Right lobe of liver (tissue), 6 donors: ENCODE measurements at places on chromosomes 1 and 21. TPM values are rescaled to one million over a fixed set of nuclear protein-coding genes. Genes with fewer than 3 reads are reported as not detected.

SLC9A1 gene
- 1.7 TPM for total RNA-seq

HHIPL2 gene
- 1.6 TPM for total RNA-seq

- H3K4me1 ChIP-seq, result no peaks in the 10 kb centered on the region
Observed at GRCh38 chr1:5680600-5680999, 311.6 kb downstream of the NPHP4 start.

DMRTA2 gene
- not detected for total RNA-seq

DNA sequence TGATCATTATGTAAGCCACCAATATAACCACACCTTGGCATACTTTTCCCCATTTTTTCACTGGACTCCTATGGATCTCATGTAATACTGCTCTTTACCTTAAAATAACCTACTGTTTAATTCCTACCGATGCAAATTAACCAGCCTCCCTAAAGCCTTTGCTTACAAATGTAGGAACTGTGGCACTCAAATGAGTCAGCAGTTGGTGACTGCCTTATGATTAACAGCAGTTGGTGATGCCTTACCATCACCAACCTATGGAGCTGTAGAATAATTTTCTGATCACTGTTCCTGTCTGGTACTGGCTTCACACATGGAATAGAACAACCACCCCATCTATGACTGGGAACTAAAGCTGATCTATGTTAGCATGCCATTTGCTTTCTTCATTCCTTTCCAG, 7.8 kb upstream of the NUDT17 start:
- no peaks in the 10 kb centered on the region for H3K27me3 ChIP-seq
- peaks cover 74% of the 10 kb centered on the region for H3K36me3 ChIP-seq
- no peak overlapping the region for H3K4me3 ChIP-seq
- H3K4me1 ChIP-seq, result no peaks in the 10 kb centered on the region
- no peak for DNase-seq

GRCh38 chr1:156385534-156386031, 16.6 kb downstream of the RHBG start:
- H3K36me3 ChIP-seq, result no peaks in the 10 kb centered on the region
- no peak overlapping the region for H3K27ac ChIP-seq
- DNase-seq, result no peak
- no peaks in the 10 kb centered on the region for H3K27me3 ChIP-seq
- H3K4me3 ChIP-seq, result no peak overlapping the region
- H3K4me1 ChIP-seq, result no peaks in the 10 kb centered on the region

- DNase-seq, result peak; percentile 59
- H3K4me1 ChIP-seq, result no peaks in the 10 kb centered on the region
- H3K27ac ChIP-seq, result peak overlapping the region; percentile 80
- no peaks in the 10 kb centered on the region for H3K36me3 ChIP-seq
Observed at GRCh38 chr1:248873993-248874533, 15.2 kb upstream of the ZNF692 start.

DNA sequence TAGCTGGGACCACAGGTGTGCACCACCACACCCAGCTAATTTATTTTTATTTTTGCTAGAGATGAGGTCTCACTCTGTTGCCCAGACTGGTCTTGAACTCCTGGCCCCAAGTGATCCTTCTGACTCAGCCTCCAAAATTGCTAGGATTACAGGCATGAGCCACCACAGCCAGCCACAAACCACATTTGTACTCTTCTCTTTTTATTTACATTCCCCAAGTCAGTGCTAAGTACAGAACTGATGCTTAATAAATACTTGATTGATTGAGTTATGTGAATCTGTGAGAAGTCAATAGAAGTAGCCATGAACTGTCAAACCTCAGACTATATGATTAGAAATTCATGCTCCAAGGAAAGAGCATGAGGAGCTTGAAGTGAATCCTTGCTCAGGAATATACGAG, 48.5 kb upstream of the S1PR1 start:
- no peak overlapping the region for H3K4me3 ChIP-seq
- no peak overlapping the region for H3K27ac ChIP-seq
- DNase-seq, result no peak
- no peaks in the 10 kb centered on the region for H3K4me1 ChIP-seq
- H3K36me3 ChIP-seq, result no peaks in the 10 kb centered on the region
- H3K27me3 ChIP-seq, result no peaks in the 10 kb centered on the region

DNA sequence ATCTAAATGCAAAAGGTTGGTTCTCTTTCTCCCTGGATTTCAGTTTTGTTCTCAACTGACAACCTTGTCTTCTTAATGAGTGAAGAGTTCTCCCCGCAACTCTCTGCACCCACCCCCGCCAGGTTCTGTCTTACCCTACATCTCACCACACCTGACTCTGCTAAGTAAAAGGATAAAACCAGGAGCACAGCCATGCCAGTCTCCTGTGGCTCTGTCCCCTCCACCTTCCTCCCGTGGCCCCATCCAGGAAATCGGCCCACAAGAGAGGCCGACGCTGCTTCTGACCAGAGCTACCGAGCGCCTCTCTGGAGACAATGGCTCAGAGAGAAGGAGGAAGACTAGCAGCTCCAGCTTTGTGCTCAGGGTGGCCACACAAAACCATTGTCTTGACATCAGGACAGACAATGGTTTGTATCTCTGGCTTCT, 72.2 kb downstream of the PLEKHA6 start:
- H3K4me3 ChIP-seq, result peak overlapping the region; percentile 33
- H3K27ac ChIP-seq, result peak overlapping the region; percentile 82
- DNase-seq, result no peak
- no peaks in the 10 kb centered on the region for H3K36me3 ChIP-seq

- no peaks in the 10 kb centered on the region for H3K36me3 ChIP-seq
- no peaks in the 10 kb centered on the region for H3K27me3 ChIP-seq
- no peak for DNase-seq
- H3K4me3 ChIP-seq, result no peak overlapping the region
Observed at GRCh38 chr1:89725011-89725370, 92.1 kb downstream of the LRRC8C start.

- H3K4me1 ChIP-seq, result no peaks in the 10 kb centered on the region
- no peak overlapping the region for H3K27ac ChIP-seq
- DNase-seq, result no peak
- H3K36me3 ChIP-seq, result no peaks in the 10 kb centered on the region
- H3K27me3 ChIP-seq, result no peaks in the 10 kb centered on the region
Observed at GRCh38 chr1:171661076-171661650, 8.7 kb upstream of the MYOC start.

CD101 gene
- total RNA-seq, result 0.33 TPM

CFAP126 gene
- not detected for total RNA-seq

MYBPHL gene
- total RNA-seq, result not detected

DNA sequence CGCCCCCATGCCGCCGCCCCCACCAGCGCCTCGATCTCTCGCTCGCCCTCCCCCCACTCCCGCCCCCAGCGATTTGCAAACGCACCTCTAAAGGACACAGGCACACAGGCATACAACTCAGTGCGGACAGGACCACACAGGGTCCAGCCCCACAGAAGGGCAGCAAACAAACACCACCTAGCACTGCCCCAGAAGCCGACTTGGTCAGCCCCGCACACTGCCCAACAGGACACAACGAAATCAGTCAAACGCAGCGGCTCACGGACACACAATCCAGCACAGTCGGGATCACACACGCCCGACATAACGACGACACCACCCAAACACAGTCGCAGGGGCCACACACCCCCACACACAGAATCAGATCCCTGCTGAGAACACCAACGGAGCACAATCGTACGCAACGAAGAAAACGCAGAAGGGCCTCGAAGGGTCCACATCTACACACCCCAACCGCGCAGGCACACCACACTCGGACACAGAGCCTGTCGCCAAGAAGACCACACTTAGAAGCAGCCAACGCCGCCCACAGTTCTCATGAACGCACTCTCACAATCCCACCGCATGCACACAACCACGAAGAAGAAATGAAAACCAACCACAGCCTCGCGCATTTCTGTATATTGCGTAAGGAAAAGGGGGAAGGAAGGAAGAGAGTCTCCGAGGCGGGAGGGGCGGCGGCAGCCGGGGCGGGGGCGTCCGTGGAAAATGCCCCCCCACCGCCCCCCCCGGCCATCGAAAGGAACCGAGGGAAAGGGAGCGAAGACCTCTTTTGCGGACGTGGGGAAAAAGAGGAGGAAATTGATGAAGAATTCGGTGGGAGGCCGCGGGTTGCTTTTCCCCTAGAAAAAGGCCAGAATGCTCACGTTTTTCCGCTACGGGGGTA, 481 bp downstream of the TAL1 start:
- H3K4me3 ChIP-seq, result peak overlapping the region; percentile 27
- no peaks in the 10 kb centered on the region for H3K36me3 ChIP-seq
- no peaks in the 10 kb centered on the region for H3K4me1 ChIP-seq
- DNase-seq, result no peak
- H3K27ac ChIP-seq, result peak overlapping the region; percentile 50

DNA sequence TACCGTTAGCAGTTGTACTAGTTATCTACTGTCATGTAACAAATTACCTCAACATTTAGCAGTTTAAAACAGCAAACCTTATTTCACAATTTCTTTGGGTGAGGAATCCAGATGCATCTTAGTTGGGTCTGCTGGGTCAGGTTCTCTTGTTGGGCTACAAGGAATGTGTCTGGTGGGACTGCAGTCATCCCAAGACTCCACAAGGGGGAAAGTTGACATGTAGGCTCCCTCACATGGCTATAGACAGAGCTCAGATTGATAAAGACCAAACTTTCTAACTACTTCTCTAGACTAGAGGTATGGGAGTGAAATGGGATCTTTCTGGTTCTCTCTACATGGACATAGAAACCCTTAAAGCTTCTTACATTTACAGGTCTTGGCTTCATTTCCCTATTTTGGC, 160.9 kb downstream of the UCK2 start:
- H3K27ac ChIP-seq, result no peak overlapping the region
- H3K36me3 ChIP-seq, result no peaks in the 10 kb centered on the region
- H3K4me1 ChIP-seq, result no peaks in the 10 kb centered on the region
- H3K27me3 ChIP-seq, result no peaks in the 10 kb centered on the region
- H3K4me3 ChIP-seq, result no peak overlapping the region

DNA sequence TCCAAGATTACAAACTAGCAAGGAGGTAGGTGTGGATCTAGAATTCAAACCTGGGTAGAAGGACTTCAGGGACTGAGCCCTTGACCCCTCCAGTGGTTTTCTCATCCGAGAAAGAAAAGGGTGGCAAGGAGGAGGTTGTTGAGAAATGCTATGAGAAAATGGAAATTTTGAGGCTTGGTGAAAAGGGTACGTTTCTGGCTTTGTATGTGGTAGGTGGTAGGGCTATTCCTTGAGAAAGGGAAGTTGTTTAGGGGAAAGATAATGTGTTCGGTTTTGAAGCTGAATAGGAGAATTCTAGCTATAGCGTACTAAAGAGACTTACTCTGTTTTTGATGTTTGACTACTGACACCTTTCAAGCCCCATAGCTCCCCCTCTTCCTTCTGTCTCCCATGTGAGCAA, 133.8 kb downstream of the CNIH3 start:
- no peaks in the 10 kb centered on the region for H3K36me3 ChIP-seq
- H3K27me3 ChIP-seq, result no peaks in the 10 kb centered on the region
- no peak overlapping the region for H3K27ac ChIP-seq
- no peaks in the 10 kb centered on the region for H3K4me1 ChIP-seq
- H3K4me3 ChIP-seq, result no peak overlapping the region

OR2T2 gene
- total RNA-seq, result not detected

DNA sequence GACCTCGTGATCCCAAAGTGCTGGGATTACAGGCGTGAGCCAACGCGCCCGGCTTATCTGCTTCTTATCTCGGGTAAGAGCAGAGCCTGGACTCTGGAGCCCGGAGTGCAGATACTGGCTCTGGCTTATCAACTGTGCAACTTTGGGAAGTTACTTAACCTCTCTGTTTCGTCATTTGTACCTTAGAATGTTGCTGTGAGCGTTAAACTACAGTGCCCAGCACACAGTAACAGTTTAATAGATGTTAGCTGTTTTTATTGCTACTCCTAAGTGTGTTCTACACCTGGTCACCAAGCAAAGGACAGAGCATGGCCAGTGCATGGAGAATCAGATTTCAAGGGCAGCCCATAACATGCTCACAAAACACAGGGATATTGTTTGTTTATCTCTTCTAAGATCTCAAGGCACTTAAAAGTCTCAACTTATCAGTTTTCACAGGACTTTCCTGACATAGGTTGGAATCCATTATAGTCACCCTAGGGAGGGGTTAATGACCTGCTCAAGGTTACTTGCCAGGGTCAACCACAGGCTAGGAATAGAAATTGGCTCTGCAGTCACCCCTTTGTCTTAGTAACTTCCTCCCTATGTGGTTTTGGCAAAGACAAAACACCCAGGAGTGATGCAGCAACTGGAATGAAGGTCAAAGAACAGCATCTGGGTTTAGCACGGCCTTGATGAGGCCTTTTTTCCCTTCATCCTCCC, 22.5 kb upstream of the SRP9 start:
- peak; percentile 74 for DNase-seq
- H3K4me3 ChIP-seq, result no peak overlapping the region
- H3K4me1 ChIP-seq, result no peaks in the 10 kb centered on the region
- no peak overlapping the region for H3K27ac ChIP-seq
- no peaks in the 10 kb centered on the region for H3K27me3 ChIP-seq

DNA sequence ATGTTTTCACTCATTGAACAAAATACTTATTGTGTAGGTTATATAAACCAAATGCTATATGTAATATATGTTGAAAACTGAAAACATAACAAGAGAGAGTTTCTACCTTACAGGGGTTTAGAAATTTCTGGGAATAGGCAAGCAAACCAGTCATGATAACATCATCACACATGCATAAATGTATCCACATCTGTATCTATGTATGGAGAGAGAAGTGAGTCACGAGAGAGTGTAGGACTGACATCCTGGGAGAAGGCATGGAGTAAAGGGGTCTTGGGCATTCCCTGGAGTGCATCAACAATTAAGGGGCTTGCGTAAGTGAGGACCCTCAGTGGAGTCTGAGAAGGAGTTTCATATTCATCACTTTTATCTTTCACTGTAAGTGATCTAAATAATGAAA, 65.5 kb downstream of the PCNX2 start:
- H3K4me3 ChIP-seq, result no peak overlapping the region
- no peak overlapping the region for H3K27ac ChIP-seq
- no peaks in the 10 kb centered on the region for H3K36me3 ChIP-seq
- H3K27me3 ChIP-seq, result no peaks in the 10 kb centered on the region
- H3K4me1 ChIP-seq, result no peaks in the 10 kb centered on the region

CD1D gene
- 8.9 TPM for total RNA-seq
